ENCODE measurements at places on chromosomes 6 and 20. TPM values are rescaled to one million over a fixed set of nuclear protein-coding genes. Genes with fewer than 3 reads are reported as not detected.
A peak's percentile ranks its signal among the peaks of the same experiment; 100 is the strongest.

DNA sequence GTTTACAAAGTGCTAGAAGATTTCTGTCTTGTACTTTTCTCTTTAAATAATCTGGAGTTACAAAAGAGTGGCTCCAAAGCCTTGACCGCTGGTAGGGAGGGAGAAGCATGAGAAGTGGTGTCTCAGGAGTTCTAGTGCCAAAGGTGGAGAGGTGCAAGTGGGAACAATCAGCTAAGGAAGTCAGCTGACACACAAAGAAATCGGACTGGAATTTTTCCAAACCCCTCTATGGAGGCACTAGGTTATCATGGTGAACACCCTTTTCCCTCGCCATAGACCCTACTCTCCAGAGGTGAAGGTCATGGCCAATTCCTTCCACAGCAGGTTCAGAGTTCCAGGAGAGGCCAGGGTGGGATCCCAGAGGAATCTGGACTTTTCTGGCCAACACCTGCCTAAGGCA lies 14.8 kb downstream of the PLAGL2 start:
- no peak for DNase-seq

The RSPO3 gene
- total RNA-seq: 11.7 TPM

GRCh38 chr6:82144852-82145340 lies 102.6 kb downstream of the IBTK start:
- DNase-seq: no peak

The GABRR2 gene
- 0.99 TPM for total RNA-seq

The AMD1 gene
- 44.6 TPM for total RNA-seq

DNA sequence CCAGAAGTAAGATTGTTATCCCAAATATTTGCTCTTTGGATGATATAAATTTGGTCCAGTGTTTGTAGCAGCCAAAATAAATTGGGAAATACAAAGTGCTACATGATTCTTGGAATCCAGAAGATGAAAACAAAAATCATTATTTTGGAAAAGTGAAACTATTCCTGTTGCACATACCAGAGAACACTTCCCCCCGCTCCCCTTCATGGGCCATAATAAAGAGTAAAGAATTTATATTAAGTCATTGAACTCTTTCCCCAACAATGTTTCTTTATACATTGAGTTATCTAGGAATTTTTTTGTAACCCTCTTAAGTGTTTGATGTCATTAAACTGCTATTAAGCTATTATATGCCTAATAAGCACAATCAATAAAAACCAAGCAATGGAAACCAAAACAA lies 490.4 kb upstream of the HS3ST5 start:
- DNase-seq: no peak

The SUPT3H gene
- 18.2 TPM for total RNA-seq

DNA sequence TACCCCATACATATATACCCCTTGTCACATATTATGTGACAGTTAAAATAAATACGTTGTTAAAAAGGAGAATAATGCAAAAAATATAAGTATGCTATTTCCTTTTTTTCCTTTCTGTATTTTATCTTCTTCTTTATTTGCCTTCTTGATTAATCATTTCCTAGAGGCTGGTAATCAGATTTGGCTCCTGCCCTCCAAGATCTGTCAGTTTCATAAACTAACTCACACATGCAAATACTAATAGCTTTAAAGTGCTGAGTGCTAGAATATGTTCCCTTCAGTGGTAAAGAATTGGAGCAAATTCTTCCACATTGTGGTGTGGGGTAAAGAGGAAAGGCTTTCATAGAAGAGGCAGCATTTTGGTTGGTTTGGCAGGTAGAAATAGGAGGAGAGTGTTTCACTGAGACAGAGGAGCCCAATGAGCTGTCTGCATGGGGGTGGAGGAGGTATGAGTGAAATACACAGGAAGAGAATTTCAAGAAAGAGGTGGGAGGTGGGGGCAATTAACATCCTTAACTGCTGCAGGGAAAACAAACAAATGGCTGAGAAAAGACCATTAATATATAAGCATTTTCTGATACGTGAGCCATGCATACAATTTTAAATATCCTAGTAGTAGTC lies 523.9 kb downstream of the BMP2 start:
- DNase-seq: no peak

The ADGRF4 gene
- not detected for total RNA-seq

DNA sequence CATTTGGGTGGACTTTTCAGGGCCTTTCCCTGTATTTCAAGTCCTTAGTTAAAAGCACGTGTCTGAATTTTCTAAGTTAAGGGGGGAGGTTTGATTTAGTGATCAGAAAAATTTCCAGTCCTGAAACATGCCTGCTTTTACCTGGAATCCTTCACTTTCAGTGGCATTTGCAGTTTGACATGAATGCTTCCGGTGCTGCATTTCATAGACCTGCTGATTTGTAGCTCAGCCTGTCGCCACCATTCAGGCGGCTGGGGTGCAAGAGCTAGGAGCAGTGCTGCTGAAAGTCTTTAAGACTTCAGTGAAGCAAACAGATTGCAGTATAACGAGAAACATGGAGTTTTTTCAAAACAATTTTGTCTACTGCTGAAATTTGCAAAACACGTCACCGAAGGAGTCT lies 14.0 kb downstream of the RPS6KA2 start:
- no peak for DNase-seq

The TRAPPC3L gene
- not detected for total RNA-seq

DNA sequence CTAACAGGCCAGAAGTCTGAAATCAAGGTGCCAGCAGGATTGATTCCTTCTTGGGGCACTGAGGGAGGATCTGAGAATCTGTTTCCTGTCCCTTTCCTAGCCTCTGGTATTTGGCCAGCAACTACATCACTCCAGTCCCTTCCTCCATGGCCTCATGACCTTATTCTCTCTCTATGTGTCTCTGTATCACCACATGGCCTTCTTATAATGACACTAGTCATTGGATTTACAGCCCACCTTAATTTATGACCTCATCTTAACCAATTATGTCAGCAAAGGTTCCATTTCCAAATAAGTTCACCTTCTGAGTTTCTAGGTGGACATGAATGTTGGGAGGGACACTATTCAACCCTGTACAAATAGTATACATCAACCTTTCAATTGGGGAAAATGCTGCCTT lies 29.3 kb downstream of the SCML4 start:
- DNase-seq: no peak

DNA sequence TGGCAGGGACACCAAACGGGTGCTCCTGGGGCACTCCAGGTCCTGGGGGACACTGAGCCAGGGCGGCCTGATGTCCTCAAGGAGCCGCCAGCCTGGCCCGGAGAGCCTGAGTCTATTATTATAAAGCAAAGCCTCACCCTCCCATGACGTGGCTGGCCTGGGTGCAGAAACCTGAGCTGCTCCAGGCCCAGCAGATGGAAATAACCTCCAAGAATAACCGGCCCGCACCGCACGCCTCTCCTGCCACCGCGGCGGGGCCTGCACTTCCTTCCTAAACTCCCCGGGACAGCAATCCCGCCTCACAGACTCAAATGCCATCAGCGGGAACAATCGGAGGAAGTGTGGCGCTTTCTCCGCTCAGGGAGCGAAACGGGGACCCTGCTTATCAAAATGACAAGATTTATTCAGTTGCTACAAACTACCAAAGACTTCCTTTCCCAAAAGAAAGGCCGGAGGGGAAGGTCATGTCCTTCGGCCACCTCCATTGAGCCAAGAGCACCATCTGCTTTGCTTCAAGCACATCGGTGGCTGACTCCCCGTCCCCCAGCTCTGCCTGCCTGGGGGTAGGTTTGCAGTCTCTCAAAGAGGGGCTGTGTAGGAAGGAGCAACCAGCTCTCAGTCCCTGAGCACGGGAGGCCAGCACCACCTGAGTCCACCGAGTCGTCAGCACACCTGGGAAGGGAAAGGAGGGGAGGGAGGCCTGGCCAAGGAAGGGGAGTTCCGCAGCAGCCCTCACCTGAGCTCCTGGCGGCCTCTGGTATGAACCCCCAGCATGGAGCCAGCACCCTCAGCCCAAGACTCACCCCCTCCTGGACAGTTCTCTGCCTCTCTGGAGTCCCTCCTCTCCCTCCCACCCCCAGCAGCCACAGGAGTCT lies 78.6 kb upstream of the QKI start:
- peak; percentile 78 for DNase-seq
